ENCODE measurements at places on chromosomes 6 and 20.
A peak's percentile ranks its signal among the peaks of the same experiment; 100 is the strongest.

- peak; percentile 80 for DNase-seq
These were observed 658 bp downstream of the RIN2 start for GRCh38 chr20:19758501-19759331.

DNA sequence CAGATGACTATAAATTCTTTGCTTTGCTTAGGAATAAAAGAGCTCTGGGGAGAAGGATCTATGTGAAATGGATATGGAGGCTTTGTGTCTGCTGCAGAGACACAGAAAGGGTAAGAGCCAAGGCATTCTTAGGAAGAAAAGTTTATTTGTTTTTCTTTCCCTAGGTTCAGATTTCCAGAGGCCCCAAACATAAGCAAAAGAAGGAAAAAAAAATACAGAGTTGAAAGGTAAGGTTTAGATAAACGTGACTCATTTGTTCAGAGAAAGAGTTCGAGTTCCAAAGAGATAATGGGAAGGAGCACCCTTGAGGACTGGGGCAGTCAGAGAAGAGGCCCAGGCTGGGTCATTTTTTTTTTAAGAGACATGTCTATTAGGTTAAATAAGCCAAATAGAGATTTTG, 27.4 kb upstream of the BMP5 start:
- DNase-seq: no peak

DNA sequence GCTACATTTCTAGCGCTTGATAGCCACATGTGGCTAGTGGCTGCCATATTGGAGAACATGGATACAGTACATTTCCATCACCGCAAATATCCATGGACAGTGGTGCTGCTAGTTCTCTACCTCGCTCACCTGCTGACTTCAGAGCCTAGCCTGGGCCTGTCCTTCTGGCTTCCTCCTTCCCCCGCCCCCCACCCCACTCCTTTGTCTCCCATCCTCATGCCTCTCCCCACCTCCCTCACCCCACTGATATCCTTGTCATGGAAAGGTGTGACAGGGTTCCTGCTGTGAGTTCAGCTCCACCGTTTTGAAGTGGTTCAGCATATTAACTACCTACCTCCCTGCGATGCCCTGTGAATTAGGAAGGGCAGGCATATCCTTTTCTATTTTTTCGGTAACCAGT, 14.2 kb downstream of the NKX2-2 start:
- DNase-seq: no peak

- DNase-seq: no peak
These were observed 9.3 kb upstream of the EDN1 start for GRCh38 chr6:12280902-12281301.

GRCh38 chr20:50234288-50234687, 43.7 kb downstream of the CEBPB start:
- no peak for DNase-seq

- no peak for DNase-seq
These were observed 16.0 kb downstream of the ANKS1A start for GRCh38 chr6:34904990-34905613.

DNA sequence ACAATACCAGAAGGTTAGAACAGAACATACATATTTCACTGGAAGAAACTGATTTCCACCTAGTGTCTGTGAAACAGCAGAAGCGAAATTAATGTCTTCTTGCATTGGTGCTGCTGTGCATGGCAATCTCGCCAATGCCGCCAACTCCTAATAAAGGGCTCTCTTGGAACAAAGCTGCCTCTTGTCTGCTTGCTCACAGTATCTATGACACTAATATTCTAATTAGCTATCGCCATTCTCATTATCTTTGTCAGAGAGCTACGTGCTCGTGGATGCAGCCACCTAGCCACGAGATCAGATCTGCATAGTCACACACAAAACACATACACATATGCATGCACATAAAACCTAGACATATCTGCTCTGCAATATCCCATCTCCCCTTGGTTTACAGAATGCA, 145.9 kb upstream of the OLIG3 start:
- no peak for DNase-seq

- no peak for DNase-seq
These were observed 555.8 kb downstream of the PKHD1 start for GRCh38 chr6:51531623-51532022.

GRCh38 chr6:150207931-150208570, 65.2 kb downstream of the PPP1R14C start:
- no peak for DNase-seq

GRCh38 chr6:35754452-35755277, 17.8 kb downstream of the ARMC12 start:
- DNase-seq: no peak

- no peak for DNase-seq
These were observed 1.5 kb downstream of the ZC3H12D start for GRCh38 chr6:149483334-149483725.

- DNase-seq: no peak
These were observed 290.3 kb downstream of the UBE3D start for GRCh38 chr6:82775361-82775760.

GRCh38 chr6:127332383-127332961, 10.9 kb downstream of the ECHDC1 start:
- DNase-seq: no peak

DNA sequence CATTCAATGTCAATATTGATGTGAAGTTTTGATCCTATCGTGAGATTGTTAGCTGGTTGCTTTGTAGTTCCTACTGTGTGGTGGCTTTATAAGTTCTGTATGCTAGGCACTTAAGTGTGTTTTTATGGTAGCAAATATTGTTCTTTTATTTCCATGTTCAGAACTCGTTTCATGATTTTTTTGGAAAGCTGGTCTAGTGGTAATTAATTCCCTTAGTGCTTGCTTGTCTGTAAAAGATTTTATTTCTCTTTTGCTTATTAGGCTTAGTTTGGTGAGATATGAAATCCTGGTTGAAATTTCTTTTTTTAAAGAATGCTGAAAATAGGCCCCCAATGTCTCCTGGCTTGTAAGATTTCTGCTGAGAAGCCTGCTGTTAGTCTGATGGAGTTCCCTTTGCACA, 27.8 kb upstream of the PLCB1 start:
- DNase-seq: no peak

- no peak for DNase-seq
These were observed 58.7 kb downstream of the SNX5 start for GRCh38 chr20:17909869-17910321.

DNA sequence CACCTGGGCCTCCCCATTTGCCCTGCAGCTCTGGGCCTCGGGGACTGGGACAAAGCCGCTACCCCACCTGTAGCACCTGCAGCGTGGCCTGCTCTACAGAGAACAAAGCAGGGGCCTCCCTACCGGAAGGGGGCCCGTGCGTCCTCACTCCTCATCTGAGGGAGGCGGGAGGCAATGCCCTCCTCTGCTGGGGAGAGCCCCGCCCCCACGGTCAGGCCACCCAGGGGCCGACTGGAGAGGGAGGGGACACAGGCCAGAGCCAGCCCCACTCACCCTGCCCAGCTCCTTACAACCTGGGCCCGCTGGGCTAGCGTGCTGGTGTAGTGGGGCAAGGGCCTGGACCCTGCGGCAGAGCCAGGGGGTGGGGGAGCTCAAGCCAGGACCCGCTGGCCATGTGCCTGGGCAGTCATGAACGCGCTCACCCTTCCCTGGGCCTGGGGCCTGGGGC, 8.0 kb downstream of the LAMA5 start:
- DNase-seq: no peak

GRCh38 chr6:157134402-157135047, 188.8 kb downstream of the TMEM242 start:
- no peak for DNase-seq

DNA sequence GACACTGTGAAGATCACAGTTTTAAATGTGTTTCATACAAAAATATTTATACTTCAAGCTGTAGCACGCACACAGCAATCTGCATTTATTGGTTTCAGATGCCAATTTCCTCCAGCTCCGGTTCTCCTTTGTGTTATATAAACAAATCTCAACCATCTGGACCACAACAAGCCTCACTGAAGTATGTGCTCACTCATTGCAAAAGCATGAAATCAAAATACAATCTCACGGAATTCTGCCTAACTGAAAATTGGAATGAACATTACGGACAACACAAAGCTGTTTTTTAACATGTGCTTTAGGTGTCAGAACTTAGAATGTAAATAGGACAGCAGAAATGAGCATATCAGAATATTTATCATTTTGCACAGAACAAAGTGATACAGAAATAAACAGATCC, 38.0 kb downstream of the RCAN2 start:
- DNase-seq: no peak

GRCh38 chr6:56749632-56750151, 107.0 kb upstream of the DST start:
- DNase-seq: no peak

- no peak for DNase-seq
These were observed 76.5 kb downstream of the PTPN1 start for GRCh38 chr20:50586531-50587232.

DNA sequence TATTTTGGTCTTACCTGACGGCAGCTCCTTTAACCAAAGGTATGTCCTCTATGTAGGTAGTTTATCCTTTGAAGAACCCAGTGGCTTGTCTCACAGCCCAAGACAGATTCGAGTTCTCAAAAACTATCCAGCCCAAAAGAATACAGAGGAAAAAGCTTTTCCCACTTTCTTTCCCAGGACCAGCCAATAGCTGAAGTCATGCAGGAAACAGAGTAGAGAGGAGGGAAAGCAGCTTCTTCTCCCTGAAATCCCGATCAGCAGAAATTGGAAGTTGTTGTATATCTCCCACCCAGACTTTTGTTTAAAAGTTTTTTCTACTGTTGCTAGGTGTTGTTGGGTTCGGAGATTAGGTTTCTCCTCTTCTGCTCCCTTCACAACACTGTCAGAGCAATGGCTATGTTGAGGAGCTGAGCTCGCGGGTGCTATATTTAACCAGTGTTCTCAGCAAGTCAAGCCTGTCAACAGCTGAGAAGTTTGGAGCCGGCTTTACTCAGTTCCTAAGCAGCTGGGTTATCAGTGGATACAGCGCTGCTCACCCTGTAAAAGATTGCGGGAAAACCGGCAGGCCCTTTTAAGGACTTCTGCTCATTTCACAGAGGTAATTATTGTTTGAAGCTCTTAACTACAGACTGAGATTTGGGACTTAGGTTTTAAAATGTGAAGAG, at the start of gene FILIP1:
FILIP1 (minus strand) TSS at position 401 of the 665 bp plus-strand sequence. CDS start 78,828 bp downstream, outside the sequence.
- no peak for DNase-seq

DNA sequence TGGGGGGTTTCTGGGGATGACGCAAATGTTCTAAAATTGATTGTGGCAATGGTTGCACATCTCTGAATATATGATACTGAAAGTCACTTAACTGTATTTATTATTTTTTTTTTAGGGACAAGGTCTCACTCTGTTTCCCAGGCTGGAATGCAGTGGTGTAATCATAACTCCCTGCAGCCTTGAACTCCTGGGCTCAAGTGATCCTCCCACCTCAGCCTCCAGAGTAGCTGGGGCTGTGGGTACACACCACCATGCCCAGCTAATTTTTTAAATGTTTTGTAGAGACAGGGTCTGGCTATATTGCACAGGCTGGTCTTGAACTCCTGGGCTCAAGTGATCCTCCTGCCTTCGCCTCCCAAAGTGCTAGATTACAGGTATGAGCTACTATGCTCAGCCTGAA, 33.4 kb downstream of the NOL4L start:
- DNase-seq: no peak

DNA sequence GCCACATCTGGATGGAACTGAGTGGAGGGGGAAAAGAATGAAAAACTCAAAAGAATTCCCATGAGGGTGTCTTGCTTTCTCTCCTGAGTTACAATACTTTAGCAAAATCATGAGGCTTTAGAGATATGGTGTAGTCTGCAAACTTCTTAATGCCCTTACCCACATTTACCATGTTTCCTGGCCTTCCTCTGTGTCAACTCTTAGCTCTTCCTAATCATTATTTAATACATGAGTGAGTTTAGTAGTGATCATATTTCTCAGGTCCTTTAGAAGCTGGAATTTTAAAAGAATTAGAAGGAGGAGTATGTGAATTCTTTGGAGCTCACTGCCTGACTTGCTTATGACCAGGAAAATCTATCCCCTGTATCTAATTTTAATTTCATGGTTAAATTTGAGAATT, 39.0 kb downstream of the STX11 start:
- DNase-seq: no peak

DNA sequence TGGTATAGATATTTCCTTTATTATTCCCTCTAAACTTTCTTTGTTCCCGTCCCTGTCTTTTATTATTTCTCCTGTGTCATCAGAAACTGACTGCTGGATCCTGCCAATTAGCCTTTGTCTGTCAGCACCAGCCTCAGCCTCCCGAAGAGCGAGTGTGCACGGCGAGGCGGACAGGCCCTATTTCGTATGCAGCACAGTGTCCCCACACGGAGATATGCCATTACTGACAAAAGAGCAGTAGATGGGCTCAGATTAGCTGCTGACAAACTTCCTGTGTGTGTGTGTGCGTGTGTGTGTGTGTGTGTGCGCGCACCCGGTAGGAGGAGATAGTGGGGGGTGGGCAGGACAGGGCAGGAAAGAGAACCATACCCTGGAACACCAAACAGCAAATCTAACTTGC, 99.5 kb upstream of the ZFP64 start:
- no peak for DNase-seq

DNA sequence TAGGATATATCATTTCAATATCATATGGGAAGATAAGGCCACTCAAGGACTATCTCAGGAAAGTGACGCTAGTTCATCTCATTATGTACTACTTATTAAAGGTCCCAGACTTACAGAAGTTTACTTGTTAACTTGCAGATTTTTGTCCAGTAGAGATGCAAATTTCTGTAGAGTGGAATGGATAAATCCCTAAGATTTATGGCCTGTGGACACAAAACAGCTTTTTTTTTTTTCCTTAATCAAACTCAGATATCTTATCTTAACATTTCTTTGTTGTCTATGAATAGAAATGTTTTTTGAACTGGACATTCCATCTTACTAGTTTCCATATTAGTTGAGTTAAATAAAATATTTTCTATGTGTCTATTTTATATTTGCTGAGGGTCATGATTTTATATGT, 110.5 kb upstream of the MAP7 start:
- no peak for DNase-seq

Measured in right lobe of liver (tissue), 6 donors.